ENCODE measurements at places on chromosomes 3 and 15.
A peak's percentile ranks its signal among the peaks of the same experiment; 100 is the strongest.

GRCh38 chr3:157921811-157922210 is 184.4 kb downstream of the SHOX2 start:
- no peak for DNase-seq

DNA sequence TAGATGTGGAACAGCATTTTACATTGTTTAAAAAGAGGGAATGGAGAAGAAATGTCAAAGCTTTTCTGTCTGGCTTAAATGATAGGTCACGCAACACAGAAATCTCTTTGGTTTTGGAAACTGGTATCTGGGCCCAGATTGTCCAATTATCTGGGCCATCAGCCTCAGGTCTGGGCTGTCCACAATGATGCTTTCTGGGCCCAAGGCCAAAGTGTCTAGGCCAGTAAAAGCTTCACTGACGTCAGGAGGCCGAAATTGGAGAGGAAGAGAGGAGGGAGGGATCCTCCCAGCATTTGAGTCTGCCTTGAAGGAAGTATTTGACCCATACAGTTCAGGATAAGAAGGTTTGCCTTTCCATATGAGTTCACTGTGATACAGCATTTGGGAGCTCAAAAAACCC is 60.7 kb upstream of the ALDH1A3 start:
- no peak for DNase-seq

GRCh38 chr3:1954632-1955031 is 144.0 kb upstream of the CNTN4 start:
- DNase-seq = no peak

- no peak for DNase-seq
Observed at GRCh38 chr15:96183867-96184266, 146.6 kb upstream of the NR2F2 start.

- DNase-seq = no peak
Observed at GRCh38 chr3:87333393-87333892, 57.1 kb upstream of the POU1F1 start.

DNA sequence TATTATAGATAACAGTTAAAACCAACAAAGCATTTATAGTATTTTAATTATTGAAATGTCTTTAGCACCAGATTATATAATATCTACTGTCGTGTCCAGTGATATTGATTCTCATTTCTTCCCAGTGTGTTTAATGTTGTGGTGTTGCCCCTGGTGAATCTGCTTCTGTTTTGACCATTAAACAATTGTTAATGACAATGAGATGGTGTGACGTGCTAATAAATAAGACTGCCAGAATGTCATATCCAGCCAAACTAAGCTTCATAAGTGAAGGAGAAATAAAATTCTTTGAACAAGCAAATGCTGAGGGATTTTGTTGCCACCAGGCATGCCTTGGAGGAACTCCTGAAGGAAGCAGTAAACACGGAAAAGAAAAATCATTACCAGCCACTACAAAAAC is 480.0 kb upstream of the ROBO1 start:
- DNase-seq = no peak

DNA sequence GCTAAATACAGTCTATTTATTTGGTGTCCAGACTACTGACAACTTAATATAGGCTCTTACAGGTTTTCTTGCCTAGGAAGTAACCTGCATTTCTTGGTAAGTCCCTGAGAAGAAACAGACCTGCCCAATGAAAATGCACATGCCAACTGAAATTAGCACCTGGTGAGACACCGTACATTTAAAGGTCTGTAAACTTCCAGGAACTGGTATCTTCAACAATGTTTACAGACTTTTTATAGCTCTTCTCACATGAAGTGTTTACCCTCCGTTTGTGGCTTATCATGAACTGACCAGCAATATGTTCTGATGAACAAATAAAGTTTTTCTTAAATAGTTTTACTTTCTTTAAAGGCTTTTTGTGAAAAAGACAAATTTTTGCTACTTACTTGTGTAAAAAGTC is 93.3 kb downstream of the PCCB start:
- no peak for DNase-seq

GRCh38 chr15:70337277-70338186 is 239.8 kb upstream of the TLE3 start:
- no peak for DNase-seq

GRCh38 chr15:92112711-92113110 is 259.2 kb downstream of the SLCO3A1 start:
- no peak for DNase-seq

DNA sequence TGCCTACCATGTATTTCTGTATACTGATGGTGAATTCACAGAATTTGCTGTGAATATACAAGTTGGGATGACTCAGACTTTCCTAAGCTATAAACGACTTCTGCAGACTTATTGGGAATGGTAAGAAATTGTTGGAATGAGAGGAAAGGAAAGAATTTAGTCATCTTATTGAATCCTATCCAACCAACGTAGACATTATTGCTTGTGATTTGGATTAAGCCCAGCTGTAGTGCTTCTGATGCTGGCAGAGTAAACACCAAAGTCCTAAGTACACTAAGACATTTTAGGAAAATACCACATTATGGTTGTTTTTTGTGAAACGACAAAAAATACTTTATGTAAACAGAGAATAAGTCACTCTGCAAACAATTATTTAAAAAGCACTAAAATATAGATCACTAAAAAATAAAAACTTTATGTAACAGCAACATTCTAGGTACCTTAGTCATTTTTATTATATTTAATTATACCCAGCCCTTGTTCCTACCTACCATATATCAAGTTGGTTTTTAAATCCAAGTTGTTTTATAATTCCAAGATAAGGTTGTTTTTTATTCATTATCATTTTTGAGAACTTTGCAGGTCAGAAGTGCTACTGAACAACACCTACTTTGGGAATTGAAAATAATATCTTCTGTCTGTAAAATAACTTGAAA is 99.2 kb upstream of the MLF1 start:
- DNase-seq = no peak

GRCh38 chr3:129441782-129442181 is 1.8 kb downstream of the IFT122 start:
- peak; percentile 6 for DNase-seq

DNA sequence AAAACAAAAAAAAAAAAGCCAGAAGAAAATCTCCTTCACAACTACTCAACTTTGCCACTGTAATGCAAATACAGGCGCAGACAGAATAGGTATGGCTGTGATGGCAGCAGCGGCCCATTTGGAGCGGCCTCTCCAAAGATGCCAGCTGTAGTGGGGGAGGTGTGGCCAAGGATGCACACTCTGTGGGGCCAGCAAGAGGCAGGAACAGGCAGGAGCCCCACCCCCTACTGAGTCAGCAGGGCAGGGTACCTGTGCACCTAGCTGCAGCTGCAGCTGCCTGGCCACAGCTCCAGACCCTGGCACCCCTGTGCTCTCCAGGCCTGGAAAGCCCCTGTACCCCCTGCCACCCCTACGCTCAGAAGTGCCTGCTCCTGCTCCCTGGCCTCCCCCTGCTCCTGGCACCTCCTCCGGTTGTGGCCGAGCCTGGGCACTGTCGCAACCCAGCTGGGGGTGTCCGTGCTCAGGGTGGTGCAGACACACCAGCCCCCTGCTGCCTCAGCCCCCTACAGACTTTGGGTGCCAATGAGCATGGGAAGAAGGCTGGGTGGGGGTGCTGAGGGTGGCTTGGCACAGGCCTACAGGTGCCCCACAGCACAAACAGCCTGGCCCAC is 312.7 kb downstream of the ULK4 start:
- DNase-seq = no peak

DNA sequence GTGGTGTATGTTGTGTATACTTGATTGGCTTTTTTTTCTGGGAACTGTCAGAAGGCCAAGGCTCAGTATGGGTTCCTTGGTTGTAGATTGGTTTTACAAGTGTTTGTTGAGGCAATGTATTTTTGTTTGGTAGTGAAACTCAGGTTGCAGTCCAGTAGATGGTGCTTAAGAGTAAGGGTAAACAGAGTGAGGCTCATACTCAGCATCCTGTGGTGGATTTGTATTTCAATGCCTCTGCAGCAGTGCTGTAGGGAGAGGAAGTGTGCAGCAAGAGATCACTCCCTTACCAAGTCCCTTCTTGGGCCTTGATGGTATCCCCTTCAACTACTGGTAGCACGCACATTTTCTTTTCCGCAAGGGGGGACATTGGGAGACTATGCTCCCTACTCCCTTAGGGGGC is 428.5 kb upstream of the CNTN3 start:
- DNase-seq = no peak

GRCh38 chr3:26202169-26202568 is 412.3 kb downstream of the OXSM start:
- no peak for DNase-seq

- no peak for DNase-seq
Observed at GRCh38 chr15:70605606-70606410, 157.6 kb downstream of the UACA start.
